ENCODE measurements at places on chromosomes 7 and 10.
A peak's percentile ranks its signal among the peaks of the same experiment; 100 is the strongest.

DNA sequence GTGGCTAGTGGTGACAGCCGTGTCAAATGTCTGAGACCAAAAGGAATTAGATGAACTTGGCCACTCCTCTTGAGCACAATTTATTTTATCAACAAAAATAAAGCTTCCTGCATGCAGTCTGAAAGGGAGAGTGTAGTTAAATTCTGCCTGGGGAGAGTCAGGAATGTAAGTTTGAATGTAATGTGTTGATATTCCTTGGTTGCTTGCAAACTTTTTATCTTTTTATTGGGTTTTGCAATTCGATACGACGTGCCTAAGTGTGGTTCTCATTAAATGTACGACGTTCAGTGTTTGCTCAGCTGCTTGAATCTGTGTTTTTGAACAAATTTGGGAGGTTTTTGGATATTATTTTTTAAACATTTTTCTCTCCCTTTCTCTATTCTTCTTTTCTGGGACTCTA lies 839.9 kb downstream of the CCSER2 start:
- no peaks in the 10 kb centered on the region for H3K4me1 ChIP-seq
- no peaks in the 10 kb centered on the region for H3K36me3 ChIP-seq
- H3K27me3 ChIP-seq = peaks cover 1% of the 10 kb centered on the region
- DNase-seq = no peak
- H3K4me3 ChIP-seq = no peak overlapping the region
- no peak overlapping the region for H3K27ac ChIP-seq

DNA sequence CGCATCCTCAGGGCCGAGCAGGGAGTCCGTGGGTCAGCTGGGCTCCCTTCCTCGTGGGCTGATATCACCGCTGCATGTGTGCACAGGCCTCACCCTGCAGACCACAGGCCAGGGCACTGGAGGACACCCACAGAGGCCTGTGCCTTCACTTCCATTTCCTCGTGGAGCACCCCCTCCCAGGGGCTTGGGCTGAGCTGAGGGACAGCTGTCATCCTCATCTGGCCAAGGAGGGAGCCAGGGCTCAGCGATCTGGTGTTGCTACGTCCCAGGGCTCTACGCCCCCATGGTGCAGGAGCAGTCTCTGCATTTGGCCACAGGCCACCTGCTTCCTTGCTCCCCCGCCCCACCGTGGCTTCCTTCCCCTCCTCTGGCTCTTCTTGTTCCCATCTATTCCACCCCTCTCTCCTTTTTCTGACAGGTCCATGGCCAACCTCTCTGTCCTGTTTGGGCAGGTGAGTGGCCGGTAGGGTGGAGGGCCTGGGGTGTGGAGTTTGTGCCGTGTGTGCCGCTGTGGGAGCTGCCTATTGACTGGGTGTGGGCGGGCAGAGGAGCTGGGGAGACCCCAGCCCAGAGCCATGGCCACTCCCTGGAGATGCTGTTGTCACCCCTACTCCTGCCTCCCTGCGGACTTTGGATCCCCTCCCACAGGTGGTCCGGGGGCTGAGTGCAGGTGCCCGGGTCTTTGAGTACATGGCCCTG lies 8.3 kb upstream of the ASIC3 start:
- peak overlapping the region; percentile 42 for H3K4me3 ChIP-seq
- peaks cover 21% of the 10 kb centered on the region for H3K4me1 ChIP-seq
- no peaks in the 10 kb centered on the region for H3K36me3 ChIP-seq
- peak overlapping the region; percentile 79 for H3K27ac ChIP-seq
- DNase-seq = no peak
- H3K27me3 ChIP-seq = peaks cover 7% of the 10 kb centered on the region

DNA sequence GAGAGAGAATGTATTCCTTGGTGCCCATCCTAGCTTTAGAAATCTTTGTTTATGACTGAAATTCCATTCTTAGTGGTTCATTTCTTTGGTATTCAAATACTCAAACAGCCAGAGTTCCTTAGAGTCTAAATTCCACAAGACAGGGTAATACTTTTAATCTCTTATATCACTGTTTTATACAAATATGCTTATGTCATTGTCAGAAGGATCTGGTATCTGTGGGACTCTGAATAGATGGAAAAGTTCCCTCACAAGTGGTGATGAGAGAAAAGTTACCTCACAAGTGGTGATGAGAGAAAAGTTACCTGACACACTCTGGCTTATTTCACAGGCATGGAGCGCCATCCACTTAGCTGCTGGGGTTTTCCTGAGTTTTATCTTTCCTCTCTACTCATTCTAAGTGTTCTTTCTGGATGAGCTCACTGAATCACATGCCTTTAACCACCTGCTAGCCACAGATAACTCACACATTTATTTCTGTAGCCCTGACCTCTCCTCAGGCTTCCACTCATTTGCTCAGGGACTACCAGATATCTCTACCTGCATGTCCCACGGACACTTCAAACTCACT lies 784.0 kb downstream of the SUGCT start:
- H3K36me3 ChIP-seq = no peaks in the 10 kb centered on the region
- no peaks in the 10 kb centered on the region for H3K4me1 ChIP-seq
- no peaks in the 10 kb centered on the region for H3K27me3 ChIP-seq
- no peak for DNase-seq
- H3K4me3 ChIP-seq = no peak overlapping the region
- no peak overlapping the region for H3K27ac ChIP-seq

GRCh38 chr7:91945476-91945875 lies 4.8 kb downstream of the AKAP9 start:
- H3K4me1 ChIP-seq = peaks cover 5% of the 10 kb centered on the region
- no peak overlapping the region for H3K4me3 ChIP-seq
- H3K27me3 ChIP-seq = peaks cover 3% of the 10 kb centered on the region
- DNase-seq = no peak
- peaks cover 3% of the 10 kb centered on the region for H3K36me3 ChIP-seq

GRCh38 chr7:70696201-70696754 lies 435.7 kb upstream of the GALNT17 start:
- peak overlapping the region; percentile 97 for H3K27ac ChIP-seq
- DNase-seq = no peak
- peaks cover 15% of the 10 kb centered on the region for H3K27me3 ChIP-seq
- no peak overlapping the region for H3K4me3 ChIP-seq
- H3K36me3 ChIP-seq = no peaks in the 10 kb centered on the region
- peaks cover 14% of the 10 kb centered on the region for H3K4me1 ChIP-seq

GRCh38 chr7:117008886-117009531 lies 55.7 kb downstream of the ST7 start:
- no peak overlapping the region for H3K27ac ChIP-seq
- no peak overlapping the region for H3K4me3 ChIP-seq
- H3K36me3 ChIP-seq = no peaks in the 10 kb centered on the region
- H3K4me1 ChIP-seq = peaks cover under 1% of the 10 kb centered on the region
- H3K27me3 ChIP-seq = no peaks in the 10 kb centered on the region

GRCh38 chr7:29224726-29225125 lies 30.2 kb downstream of the CHN2 start:
- no peak overlapping the region for H3K27ac ChIP-seq
- H3K27me3 ChIP-seq = peaks cover 3% of the 10 kb centered on the region
- H3K4me1 ChIP-seq = peaks cover 8% of the 10 kb centered on the region
- H3K36me3 ChIP-seq = peaks cover 12% of the 10 kb centered on the region

- peaks cover 15% of the 10 kb centered on the region for H3K4me1 ChIP-seq
- no peak overlapping the region for H3K4me3 ChIP-seq
- no peak for DNase-seq
- H3K27me3 ChIP-seq = no peaks in the 10 kb centered on the region
- no peaks in the 10 kb centered on the region for H3K36me3 ChIP-seq
Measured at GRCh38 chr7:29035044-29035740, 77.1 kb upstream of the TRIL start.

DNA sequence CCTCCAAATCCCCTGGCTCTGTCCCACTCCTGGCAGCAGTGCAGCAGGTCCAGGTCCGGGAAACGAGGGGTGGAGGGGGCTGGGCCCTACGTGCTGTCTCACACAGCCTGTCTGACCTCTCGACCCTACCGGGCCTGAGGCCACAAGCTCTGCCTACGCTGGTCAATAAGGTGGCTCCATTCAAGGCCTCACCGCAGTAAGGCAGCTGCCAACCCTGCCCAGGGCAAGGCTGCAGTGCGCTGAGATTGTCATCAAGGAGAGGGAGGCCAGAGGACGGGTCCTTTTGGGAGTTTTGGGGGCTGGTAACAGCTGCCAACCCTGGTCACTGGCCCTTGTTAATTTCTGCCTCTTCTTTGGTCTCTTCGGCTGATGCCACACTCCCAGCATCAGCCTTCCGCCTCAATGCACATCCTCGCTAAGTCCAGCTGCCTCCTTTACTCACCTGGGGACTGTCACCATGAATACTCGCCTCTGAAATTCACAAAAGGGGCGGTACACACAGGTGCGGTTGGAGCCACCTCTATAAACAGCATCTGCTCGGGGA lies 3.5 kb downstream of the EPO start:
- no peak overlapping the region for H3K27ac ChIP-seq
- DNase-seq = no peak
- H3K36me3 ChIP-seq = peaks cover 2% of the 10 kb centered on the region
- H3K4me3 ChIP-seq = no peak overlapping the region
- peaks cover 14% of the 10 kb centered on the region for H3K27me3 ChIP-seq
- peaks cover 5% of the 10 kb centered on the region for H3K4me1 ChIP-seq

- no peak overlapping the region for H3K27ac ChIP-seq
- H3K36me3 ChIP-seq = no peaks in the 10 kb centered on the region
- H3K27me3 ChIP-seq = peaks cover 3% of the 10 kb centered on the region
Measured at GRCh38 chr7:44226396-44226753, 25.6 kb downstream of the YKT6 start.

DNA sequence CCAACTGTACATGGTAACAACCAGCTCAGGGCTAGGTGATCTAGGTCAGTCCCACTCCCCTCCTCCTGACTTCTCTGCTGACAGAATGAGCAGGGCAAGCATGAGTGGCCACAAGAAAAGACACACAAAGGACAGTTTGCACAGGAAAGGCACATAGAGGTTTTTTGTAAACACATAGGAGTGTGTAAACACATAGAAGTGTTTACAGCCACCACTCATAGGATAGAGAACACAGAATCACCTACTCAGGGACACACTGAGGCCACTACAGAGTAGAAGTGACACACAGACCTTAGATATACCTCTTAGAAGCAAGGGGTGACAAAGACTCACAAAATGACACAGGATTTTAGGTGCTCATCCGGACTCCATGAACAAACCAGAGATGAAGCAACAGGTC lies 19.0 kb downstream of the NUDCD3 start:
- H3K36me3 ChIP-seq = no peaks in the 10 kb centered on the region
- peaks cover 19% of the 10 kb centered on the region for H3K4me1 ChIP-seq
- DNase-seq = no peak
- no peak overlapping the region for H3K4me3 ChIP-seq
- H3K27me3 ChIP-seq = no peaks in the 10 kb centered on the region

DNA sequence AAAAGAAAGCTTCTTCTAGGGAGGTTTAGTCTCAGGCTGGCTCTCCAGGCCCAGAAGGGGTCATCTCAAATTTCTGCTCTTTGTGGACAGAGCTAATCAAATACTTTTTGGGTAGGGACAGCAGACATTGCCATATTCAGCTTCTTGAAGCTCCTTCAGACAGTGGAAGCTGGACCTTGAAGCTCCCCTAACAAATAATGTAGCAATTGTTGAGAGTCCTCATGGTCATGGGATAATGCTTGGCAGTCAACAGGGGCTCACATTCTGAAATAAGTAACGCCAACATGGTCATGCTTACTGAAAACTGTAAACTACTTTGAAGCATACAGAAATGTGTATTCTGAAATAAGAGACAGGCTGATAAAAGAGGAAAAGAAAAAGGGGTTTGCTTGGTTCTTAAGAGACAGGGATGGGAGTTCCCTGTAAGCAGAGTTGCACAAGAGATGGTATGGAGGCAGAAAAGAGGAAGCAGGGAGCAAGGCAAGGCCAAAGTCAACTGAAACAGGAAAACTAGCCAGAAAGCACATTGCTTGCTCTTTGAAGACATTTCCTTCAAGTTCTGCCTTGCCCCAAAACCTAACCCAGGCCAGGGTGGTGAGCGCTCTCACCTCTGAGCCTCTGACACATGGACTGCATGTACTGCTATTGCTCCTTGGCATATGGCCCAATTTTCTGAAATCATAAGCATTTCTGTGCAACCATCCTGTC lies 53.1 kb upstream of the KMT2E start:
- no peaks in the 10 kb centered on the region for H3K36me3 ChIP-seq
- H3K27ac ChIP-seq = no peak overlapping the region
- DNase-seq = no peak
- H3K4me1 ChIP-seq = peaks cover 5% of the 10 kb centered on the region
- peaks cover 3% of the 10 kb centered on the region for H3K27me3 ChIP-seq

DNA sequence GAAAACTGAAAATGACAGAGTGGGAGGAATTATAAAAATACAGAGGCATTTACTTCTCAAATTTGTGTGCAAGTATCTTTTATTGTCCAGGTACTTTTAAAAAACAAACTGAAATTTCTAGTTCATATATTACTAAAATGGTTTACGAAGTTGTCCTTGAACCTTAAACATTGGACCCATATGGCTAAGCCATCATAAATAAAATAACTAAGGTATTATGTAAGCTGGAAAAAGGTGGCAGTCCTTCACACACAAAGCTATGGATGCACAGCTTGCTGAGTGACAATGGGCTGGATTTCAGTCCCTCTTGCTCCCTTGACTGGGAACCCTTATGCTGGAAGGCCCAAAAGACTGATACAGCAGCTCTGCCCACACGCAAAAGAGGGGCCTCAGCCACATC lies 66.1 kb downstream of the COBL start:
- H3K36me3 ChIP-seq = no peaks in the 10 kb centered on the region
- DNase-seq = no peak
- no peak overlapping the region for H3K27ac ChIP-seq
- no peaks in the 10 kb centered on the region for H3K4me1 ChIP-seq
- no peak overlapping the region for H3K4me3 ChIP-seq

GRCh38 chr7:21253740-21254687 lies 173.9 kb upstream of the SP4 start:
- DNase-seq = peak; percentile 80
- H3K4me3 ChIP-seq = no peak overlapping the region
- H3K4me1 ChIP-seq = no peaks in the 10 kb centered on the region
- H3K36me3 ChIP-seq = no peaks in the 10 kb centered on the region

DNA sequence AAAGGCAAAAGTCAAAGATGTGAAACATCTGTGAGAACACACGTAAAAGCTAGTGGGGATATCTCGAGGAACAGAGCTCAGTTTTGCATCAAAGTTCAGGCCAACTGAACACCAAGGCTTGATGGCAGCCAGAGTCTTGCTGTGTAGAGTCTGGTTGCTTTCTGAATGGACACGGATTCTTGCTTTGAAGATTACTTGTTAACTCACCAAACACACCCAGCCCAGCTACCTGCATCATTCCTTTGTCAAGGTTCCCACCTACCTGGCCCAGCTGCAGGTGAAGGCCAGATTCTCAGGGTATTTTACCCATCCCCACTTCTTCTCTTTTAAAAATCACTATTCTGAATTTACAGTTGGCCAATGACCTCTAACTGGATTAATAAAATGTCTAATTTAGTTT lies 174.4 kb upstream of the PHYHIPL start:
- H3K27me3 ChIP-seq = no peaks in the 10 kb centered on the region
- no peaks in the 10 kb centered on the region for H3K4me1 ChIP-seq
- H3K36me3 ChIP-seq = no peaks in the 10 kb centered on the region
- no peak for DNase-seq

- peaks cover 13% of the 10 kb centered on the region for H3K36me3 ChIP-seq
- H3K27me3 ChIP-seq = peaks cover 11% of the 10 kb centered on the region
- DNase-seq = no peak
- H3K27ac ChIP-seq = no peak overlapping the region
Measured at GRCh38 chr10:126390324-126390723, 2.0 kb upstream of the ADAM12 start.

- no peaks in the 10 kb centered on the region for H3K27me3 ChIP-seq
- no peaks in the 10 kb centered on the region for H3K36me3 ChIP-seq
- no peak overlapping the region for H3K27ac ChIP-seq
- H3K4me3 ChIP-seq = no peak overlapping the region
- H3K4me1 ChIP-seq = no peaks in the 10 kb centered on the region
Measured at GRCh38 chr10:64648915-64649314, 1127.7 kb downstream of the REEP3 start.

GRCh38 chr7:4687956-4688355 lies 5.9 kb downstream of the FOXK1 start:
- no peak overlapping the region for H3K27ac ChIP-seq
- DNase-seq = no peak
- no peak overlapping the region for H3K4me3 ChIP-seq
- H3K36me3 ChIP-seq = peaks cover 4% of the 10 kb centered on the region
- peaks cover 21% of the 10 kb centered on the region for H3K4me1 ChIP-seq

Data from glutamatergic neuron (in vitro differentiated cells).